ENCODE measurements at places on chromosomes 5 and 9.

- peak; percentile 64 for DNase-seq
Measured at GRCh38 chr5:79074641-79075040, 5.1 kb downstream of the BHMT2 start.

DNA sequence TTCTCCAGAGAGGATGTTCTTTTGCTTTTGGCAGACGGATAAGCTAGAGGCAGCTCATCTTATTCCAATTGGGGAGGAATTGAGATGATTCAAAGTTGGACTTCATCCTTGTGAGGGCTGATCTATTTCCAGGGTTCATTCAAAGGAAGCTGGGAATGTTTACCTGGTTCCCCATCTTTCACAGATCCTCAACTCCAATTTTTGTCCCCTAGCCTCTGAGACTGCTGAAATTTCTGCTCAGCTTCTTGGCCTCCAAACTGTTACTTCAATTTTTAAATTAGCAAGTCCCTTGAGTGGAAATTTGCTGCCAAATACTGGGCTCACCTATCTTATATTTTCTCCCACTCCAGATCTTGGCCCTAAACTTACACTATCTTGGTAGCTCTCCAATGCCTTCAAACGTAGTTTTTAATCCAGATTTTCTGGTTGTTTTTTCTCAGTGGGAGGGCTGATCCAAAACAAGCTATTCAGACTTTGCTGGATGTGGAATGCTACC, 93.9 kb upstream of the NEK6 start:
- DNase-seq: no peak

GRCh38 chr5:164433106-164433870, 927.9 kb downstream of the MAT2B start:
- peak; percentile 1 for DNase-seq

DNA sequence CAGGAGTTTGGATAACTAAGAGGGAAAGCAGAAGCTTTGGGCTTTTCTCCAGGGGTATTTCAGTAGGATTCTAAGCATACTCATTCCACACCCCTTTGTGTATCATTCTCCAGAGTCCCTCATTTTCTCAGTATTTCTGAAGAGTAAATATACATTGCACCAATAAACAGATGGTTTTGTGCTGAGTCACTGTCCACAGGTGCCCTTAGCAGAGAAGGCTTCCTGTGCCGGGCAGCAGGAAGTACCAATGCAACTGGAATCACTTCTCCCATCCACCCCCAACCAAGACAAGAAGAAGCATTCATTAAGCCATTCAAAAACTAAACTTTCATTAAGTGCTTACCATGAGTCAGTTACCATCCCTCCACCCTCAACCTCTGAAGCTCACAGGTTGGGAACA, 3.6 kb upstream of the CCNJL start:
- peak; percentile 98 for DNase-seq

GRCh38 chr5:59130431-59130830, 547.6 kb downstream of the RAB3C start:
- no peak for DNase-seq

DNA sequence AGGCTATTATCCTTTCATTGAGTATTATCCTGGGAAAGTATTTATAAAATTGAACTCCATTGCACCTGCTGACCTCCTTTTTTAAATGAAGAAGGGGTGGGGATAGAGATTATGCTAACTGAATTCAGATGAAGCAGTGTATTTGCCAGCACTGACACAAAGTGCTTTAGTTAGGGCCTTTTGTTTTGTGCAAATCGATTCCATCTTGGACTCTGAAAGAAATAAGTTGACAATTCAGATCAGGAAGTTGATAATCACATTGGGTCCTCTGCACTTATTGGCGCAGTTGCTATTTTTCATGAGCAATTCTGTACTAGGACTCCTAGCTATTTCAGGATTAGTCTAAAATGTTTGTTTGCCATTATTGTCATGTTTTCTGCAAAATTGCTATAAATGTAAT, 101.6 kb upstream of the FSD1L start:
- no peak for DNase-seq

DNA sequence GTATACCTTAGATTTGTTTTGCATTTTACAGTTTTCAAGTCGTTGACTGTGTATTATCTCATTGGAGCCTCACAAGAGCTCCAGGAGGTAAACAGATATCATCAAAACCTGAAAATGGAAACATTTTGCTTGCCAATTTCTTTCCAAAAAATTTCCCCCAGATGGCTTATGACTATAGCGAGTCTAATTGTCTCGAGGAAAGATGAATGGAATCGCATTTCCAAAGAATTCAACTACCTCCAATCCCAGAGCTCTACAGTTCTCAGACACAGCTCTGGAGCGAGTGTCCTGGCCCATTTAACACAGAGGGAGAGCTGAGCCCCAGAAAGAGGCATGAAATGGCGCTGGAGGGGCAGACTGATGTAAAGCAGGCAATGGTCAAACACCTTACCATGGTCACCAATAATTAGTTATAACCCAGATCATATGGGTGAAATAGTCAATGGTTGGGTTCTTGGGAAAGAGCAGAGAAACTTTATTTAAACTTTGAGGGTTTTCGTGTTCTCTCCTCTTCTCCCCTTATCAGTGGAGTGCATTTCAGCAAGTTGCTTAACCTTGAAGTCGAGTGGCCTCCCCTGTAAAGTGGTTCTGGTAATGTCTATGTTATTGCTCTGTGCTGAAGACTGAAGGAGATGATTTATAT, 168.2 kb downstream of the ZDHHC21 start:
- no peak for DNase-seq

DNA sequence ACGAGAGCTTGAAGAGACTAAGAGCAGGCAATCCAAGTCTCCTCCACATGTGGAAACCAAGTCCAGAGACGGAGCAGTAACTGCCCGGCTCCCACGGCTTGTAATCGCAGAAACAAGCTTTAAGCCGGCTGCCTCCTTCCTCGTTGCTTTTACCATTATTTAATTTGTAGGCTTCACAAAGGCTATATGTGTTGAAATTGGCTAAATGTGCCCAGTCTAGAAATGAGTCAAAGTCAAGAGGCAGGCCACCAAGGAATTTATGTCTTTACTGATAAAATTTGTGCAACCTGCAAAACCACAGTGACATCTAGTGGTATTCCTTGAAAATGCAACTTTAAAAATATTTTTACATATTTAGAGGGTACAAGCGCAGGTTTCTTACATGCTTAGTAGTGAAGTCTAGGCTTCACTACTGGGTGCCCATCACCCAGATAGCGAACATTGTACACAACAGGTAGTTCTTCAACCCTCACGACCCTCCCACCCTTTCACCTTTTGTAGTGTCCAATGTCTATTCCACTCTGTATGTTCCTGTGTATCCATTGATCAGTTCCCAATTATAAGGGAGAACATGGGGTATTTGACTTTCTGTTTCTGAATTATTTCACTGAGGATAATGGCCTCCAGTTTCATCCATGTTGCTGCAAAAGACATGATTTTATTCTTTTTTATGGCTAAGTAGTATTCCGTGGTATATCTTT, 33.5 kb upstream of the EBF1 start:
- DNase-seq: peak; percentile 79

DNA sequence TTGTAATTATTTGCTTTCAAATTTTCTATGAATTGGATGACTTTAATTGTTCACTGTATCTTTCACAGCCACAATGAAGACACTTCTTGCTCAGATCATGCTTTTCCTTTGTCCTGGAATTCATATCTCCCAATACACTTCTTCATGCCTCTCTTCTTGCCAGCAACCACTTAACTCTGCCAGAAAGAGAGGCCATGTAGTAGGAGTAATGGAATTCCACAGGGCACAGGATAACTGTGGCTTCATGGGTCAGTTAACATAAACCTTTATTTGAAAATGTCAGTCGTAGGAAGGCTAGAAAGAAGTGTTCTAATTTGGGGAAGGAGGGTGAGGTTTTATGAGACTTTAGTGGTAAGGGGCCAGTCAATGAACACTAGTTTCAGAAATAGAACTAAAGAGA, 190.3 kb downstream of the TMEM167A start:
- DNase-seq: peak; percentile 43

GRCh38 chr5:976849-977751, 31.5 kb upstream of the NKD2 start:
- no peak for DNase-seq

DNA sequence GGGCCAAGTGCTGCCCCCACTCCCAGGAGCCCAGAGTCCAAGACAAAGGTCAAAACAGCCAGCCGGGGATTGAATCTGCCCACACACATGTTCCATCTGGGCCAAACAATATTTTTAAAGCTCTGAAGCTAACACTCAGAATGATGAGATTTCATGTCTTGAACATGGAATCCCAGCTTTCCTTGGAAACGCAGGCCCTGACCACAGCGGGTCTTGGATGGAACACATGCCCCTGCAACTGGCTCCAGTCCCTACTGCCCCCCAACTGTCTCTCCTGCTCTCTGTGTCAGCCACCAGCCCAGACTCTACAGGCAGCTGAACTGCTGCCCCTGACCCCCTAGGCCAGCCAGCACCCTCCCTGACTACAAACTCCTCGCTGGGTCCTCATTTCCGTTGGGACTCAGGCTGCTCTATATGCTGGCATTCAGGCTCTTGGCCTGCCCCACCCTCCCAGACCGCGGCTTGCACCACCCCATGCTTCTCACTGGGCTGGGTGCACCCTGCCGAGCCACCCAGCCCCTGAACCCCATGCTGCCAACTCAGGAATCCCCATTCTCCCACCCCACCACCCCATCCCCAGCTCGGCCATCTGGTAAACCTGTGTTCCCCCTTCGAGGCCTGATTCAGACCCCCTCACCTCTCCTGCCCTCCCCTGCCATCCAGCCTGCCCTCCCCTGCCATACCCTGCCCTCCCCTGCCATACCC, 71.7 kb downstream of the ADAMTS2 start:
- no peak for DNase-seq

GRCh38 chr5:143433670-143434069, 30.2 kb upstream of the NR3C1 start:
- DNase-seq: no peak

DNA sequence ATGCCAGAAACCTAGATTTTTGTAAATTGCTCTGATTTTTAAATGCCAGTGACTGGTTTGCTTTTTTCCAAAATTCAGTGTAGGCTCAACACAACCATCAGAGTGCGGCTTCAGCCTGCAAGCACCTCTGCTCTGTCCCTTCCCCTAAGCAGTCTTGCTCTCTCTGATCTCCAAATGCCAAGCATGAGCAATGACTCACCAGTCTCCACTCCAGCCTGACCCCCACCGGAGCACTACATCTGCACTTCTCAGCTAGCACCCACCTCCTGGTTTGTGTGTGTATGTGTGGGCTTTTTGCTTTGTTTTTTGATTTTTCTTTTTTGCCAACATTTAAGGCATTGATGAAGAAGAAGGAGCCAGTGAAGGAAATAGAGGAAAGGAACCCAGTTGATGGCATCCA, 61.4 kb upstream of the ADRA1B start:
- no peak for DNase-seq

- DNase-seq: no peak
Measured at GRCh38 chr9:20002011-20002410, 213.2 kb upstream of the SLC24A2 start.

DNA sequence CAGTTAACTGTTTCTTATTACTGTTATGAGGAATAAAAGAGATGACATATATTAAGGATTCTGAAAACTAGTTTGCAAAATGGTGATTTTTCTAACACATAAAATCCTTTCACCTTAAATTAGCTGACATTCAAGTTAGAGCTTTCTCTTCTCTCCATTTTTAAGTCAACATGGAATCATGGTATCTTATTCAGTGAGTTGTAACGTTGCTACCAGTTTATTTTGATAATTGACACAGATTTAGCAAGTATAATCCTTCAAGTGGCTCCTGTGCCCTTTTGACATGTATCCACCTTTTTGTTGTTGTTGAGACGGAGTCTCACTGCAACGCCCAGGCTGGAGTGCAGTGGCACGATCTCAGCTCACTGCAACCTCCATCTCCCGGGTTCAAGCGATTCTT, 58.5 kb downstream of the CSNK1A1 start:
- no peak for DNase-seq

GRCh38 chr5:88262116-88262515, 6.5 kb downstream of the TMEM161B start:
- no peak for DNase-seq

DNA sequence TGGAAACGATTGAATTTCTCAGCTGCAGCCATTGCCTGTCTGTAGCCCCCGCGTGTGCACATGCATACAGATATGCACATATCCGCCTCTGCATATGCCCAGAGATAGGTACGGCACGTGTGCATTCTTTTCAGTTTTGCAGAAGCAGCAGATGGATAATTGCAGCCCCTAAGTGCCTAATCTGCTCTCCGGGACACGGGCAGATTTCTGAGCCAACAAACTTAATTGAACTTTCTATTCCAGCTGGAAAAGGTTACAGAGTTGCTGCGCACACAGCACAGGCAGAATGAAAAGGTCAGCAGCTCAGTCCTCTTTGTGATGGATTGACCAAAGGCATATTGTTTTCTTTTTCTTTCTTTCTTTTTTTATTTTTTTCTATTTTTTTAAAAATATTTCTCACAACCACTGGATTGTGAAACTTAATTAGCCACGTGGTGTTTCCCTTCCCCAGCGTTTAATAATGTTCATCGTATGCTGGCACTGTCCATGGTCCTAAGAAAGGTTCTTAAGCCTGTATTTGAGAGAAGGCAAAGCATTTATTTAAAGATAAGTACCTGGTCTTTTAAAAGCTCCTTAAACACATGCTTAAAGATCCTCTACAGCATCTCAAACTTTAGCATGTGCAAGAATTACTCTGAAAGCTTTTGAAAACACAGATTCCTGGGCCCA, 270.2 kb upstream of the BRINP1 start:
- no peak for DNase-seq

DNA sequence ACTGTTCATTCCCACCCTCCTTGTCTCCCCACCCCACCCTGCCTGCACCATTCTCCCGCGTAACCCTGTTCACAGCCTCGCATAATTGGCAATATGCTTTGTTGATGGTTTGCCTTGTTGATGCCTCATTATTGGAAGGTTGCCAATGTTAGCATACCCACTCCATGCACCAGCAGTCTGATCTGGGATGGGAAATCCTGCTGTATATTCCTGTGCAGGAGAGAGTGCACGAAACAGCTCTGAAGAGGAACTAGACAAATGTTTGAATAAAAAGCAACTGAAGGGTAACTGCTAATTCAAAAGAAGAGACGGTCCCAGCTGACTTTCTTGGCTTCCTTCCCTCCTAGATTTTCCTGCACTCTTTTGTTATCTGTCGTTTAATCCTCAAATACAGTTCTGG, 271.7 kb upstream of the TLE4 start:
- DNase-seq: no peak

- DNase-seq: no peak
Measured at GRCh38 chr9:121527371-121527770, 27.7 kb upstream of the GGTA1 start.

Measured in PC-3 (cell line).